ENCODE measurements at places on chromosomes 7 and 10.

GRCh38 chr10:127971963-127972615 is 65.2 kb downstream of the PTPRE start:
- no peak for DNase-seq

GRCh38 chr10:805620-806305 is 116.3 kb upstream of the DIP2C start:
- no peak for DNase-seq

GRCh38 chr7:30710669-30711068 is 28.4 kb upstream of the CRHR2 start:
- DNase-seq = no peak

GRCh38 chr10:48289501-48290238 is 15.2 kb upstream of the FRMPD2 start:
- DNase-seq = peak; percentile 27

DNA sequence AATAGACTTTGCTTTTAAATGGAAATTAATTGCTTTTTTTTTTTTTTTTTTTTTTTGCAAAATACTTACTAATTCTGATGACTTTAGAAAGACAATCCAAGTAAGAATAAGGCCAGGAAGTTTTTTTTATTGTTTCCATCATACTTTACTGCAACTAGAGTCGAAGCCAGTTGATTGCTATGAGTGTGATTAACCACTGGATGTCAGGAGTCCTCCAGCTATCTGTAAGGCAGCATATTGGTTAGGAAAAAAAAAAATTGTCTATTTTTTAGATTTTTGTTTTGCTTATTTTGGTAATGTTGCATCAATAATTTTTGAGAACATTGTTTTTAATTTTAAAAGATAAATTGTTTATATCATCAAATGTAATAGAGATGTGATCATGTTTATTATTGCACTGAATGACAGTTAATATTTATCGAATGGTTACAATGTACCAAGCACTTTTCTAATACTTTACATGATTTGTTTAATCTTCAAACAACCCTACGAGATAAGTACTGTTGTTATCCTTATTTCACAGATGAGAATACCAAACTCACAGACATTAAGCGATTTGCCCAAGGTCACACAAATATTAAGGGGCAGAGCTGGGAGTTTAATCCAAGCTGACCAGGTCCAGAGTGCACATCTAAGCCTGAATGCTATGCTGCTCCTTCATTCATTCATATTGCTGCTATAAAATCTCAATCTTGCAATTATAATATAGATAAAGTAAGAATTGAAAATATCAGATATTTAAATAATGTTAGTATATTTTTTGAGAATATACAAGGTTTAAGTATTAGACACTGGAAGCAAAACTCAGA is 19.9 kb upstream of the LMOD2 start:
- DNase-seq = no peak

DNA sequence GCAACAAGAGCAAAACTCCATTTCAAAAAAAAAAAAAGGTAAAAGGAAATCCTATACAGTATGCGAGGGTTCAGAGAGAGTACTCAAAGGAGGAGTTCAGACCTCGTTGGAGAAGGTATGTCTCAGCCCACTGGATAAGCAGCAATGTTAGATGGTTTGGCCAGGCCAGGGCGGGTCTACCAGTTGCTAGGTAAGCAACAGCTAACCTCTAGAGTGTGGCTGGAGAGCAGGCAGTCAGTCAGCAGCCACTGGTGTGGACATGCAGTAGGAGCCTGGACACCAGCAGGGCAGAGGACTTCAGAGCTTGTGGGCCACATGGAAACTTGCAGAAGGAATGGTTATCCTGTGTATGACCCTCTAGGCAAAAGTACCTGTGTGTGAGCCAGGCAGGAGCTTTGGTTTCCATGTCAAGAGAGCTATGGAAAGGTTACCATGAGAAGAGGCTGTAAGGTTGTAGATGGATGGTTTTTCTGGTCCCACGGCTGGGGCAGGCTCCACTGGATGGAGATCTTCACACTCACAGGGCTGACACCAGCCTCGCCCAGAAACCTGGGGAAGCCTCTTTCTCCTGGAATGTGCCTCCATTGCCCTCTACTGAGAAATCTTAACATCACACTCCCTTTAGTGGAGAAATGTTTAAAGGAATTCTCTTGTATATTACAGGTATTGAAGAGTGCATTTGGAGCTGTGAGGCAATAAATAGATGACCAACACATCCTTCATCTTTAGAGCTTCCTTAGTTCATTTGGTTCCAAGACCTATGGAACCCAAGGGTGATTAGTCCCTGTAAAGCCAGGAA is 63.6 kb downstream of the CCDC186 start:
- DNase-seq = no peak

DNA sequence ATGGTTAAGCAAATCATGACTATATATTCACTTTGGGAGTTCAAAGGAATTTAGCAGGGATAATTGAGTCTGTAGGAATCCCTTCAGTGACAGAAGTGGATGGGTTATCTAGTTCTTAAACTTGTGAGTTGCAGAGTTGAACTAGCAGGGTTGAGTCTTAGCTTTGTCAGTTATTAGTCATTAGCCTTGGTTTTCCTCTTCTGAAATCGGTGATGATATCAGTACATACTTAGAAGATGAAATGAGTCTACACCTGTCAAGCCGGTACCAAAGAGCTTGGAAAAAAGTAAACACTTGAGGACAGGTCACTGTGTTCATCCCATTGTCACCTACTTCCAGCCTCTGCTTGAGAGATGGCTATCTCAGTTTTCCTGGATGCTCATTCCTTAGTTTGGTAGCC is 73.5 kb downstream of the BUB3 start:
- DNase-seq = no peak

Measured in activated CD4-positive, alpha-beta T cell treated with anti-CD3 and anti-CD28 coated beads for 24 hours (primary cell).